ENCODE measurements at places on chromosomes 13 and 19.

- peak; percentile 61 for DNase-seq
These were observed 154.9 kb downstream of the TM9SF2 start for GRCh38 chr13:99656092-99656745.

- no peak for DNase-seq
These were observed 314.2 kb downstream of the OLFM4 start for GRCh38 chr13:53342623-53343360.

- DNase-seq, result no peak
These were observed 128.3 kb downstream of the URI1 start for GRCh38 chr19:30070198-30070967.

GRCh38 chr13:59793107-59793506 lies 370.6 kb downstream of the DIAPH3 start:
- no peak for DNase-seq

GRCh38 chr19:13899912-13900584 lies 5.9 kb downstream of the BRME1 start:
- no peak for DNase-seq

GRCh38 chr13:47087841-47088240 lies 191.0 kb upstream of the HTR2A start:
- DNase-seq, result no peak

GRCh38 chr13:36418022-36418805 lies 14.1 kb upstream of the CCNA1 start:
- DNase-seq, result no peak

DNA sequence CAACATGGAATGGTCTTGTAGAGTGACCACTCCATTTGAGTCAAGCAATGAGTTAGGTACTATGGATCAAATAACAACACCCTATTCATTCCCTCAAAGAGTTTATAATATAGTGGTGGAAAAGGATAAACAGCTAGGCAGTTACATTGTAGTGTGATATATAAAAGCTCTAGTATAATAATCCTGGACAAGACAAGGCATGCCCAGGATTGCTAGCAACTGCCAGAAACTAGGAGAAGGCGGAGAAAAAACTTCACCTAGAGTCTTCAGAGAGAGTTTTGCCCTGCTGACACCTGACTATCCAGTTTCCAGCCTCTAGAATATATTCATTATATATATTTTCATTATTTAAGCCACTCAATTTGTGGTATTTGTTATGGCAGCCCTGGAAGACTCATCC lies 530.6 kb downstream of the KLF12 start:
- no peak for DNase-seq

DNA sequence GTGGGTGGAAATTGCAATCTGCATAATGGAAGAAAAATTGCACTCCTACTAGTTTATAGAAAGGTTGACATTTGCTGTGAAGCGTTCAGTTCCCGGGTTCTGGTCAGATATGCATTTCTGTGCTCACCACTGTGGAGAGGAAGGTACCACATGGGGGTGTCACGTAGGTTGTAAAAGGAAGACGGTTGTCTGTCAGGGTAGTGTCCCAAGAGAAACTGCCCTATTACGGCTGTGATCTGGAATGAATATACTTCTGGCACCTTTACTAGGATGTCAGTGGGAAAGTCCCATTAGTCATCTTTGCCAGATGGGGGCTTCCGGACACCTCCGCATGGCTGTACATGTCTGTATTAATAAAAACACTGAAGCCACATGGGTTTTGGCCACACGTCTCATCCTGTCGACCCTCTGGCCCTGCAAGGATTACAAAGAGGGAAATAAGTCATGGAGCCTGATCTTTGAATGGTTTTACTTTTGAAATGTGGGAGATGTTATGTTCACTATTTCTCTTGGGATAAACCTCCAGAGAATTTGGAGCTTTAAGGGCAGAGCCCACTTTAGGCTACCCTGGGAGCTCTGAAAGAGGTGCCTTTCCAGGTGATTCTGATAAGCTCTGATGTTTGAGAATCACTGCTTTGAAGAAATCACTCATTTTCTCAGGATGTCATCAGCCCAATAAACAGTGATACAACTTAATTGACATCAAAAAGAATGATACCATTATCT lies 133.9 kb downstream of the AKAP11 start:
- no peak for DNase-seq

DNA sequence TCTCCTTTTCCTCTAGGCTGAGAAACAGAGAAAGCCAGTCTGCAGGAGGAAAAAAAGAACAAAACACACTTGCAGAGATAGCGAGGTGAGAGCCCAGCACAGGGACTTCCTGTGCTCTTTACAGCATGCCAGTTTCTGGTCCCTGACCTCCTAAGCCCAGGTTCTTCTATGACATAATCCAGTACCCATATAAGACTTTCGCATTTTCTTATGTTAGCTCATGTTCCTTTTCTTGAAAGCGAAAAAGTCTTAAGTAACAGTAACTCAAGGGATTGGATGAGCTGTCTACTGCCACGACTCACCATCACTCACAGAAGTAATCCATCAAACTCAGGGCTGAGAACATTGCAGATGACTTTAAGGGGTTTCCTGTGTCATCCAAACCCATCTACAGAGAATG lies 17.4 kb downstream of the CCDC70 start:
- DNase-seq, result no peak

DNA sequence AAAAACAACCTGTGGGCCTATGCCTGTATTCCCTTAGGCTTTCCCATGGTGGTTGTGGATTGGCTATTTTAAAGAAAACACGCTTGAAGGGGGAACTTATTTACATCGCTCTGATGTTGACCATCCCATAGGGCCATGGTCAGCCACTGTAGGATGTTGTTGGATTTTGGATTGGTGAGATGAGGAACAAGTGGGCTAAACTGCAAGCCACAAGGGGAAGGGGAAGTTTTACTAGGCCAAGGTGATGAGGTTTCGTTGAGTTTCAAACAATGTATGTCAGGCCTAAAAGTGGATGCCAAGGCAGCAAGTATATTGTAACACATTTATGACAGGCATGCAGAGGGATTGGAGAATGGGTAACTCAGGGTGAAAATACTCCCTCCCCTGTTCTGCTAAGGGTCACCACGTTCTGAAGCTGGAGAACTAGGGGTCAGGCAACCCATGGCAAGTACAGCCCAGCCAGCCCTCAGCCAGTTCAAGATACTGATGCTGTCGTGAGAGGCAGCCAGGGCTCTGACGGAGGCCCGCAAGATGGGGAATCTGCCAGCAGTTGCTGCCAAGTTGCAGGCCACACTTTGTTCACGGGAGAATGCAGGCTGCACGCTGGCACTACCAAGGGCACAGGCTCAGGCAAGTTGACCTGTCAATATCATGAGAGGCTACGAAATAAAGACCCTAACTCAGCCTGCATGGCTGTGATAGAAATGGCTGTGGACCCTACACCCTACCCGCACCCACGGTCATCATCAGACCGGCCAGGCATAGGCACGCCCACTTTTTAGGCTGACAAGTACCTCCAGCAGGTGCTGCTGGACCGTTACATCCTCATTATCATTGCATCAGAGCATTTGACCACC lies 11.1 kb downstream of the IRGC start:
- no peak for DNase-seq

DNA sequence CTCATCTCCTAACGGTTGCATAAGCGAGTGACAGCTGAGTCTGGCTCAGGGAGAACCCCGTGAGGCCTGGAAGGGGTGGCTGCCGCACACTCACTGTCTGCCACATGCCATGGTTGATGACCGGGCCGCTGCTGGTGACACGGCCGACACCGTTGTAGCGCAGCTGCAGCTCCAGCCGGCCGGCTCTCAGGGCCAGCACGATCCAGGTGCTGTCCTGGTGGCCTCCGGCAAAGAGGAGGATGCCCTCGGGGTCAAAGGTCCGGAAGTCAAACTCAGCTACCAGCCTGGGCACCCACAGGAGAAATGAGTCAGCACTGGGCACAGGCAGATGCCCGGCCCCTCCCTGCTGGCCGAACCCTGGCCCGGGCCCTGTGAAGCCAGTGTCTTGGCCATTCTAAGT lies 31.7 kb downstream of the GAS6 start:
- no peak for DNase-seq

DNA sequence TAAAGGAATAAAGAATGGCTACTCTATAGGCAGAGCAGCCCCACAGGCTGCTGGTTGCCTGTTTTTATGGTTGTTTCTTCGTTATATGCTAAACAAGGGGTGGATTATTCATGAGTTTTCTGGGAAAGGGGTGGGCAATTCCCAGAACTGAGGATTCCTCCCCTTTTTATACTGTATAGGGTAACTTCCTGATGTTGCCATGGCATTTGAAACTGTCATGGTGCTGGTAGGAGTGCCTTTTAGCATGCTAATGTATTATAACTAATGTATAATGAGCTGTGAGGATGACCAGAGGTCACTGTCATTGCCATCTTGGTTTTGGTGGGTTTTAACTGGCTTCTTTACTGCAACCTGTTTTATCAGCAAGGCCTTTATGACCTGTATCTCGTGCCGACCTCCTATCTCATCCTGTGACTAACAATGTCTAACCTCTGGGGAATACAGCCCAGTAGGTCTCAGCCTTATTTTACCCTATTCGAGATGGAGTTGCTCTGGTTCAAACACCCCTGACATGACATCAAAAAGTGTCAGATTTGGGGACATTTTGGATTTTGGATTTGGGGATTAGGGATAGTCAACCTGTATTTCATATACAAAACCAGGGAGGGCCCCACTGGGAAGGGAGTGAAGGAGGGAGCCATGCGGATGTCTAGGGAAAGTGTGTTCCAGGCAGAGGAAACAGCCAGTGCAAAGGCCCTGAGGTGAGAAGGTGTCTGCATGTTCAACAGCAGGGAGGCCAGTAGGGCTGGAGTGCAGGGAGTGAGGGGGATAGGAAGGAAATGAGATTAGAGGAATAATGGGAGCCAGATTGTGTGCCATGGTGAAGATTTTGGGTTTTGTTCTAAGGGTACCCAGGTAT lies 10.9 kb downstream of the FXYD5 start:
- no peak for DNase-seq

GRCh38 chr19:16834747-16835146 lies 5.5 kb downstream of the SIN3B start:
- no peak for DNase-seq

GRCh38 chr13:113288880-113289279 lies 8.2 kb upstream of the LAMP1 start:
- DNase-seq, result no peak

DNA sequence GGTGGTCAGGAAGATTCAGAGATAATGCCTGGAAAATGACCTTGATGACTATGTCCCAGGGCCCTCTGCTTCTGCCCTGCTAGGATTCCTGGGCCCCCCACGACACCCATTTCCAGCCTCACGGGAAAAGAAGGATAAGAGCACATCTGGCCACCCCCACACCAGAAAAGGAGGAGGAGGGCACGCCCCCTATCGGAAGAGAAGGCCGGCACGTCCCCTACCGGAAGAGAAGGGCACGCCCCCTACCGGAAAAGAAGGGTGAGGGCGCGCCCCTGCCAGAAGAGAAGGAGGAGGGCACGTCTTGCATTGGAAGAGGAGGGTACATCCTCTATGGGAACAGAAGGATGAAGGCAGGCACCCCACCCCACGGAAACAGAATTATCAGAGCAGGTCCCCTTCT lies 84.3 kb downstream of the IER2 start:
- no peak for DNase-seq

DNA sequence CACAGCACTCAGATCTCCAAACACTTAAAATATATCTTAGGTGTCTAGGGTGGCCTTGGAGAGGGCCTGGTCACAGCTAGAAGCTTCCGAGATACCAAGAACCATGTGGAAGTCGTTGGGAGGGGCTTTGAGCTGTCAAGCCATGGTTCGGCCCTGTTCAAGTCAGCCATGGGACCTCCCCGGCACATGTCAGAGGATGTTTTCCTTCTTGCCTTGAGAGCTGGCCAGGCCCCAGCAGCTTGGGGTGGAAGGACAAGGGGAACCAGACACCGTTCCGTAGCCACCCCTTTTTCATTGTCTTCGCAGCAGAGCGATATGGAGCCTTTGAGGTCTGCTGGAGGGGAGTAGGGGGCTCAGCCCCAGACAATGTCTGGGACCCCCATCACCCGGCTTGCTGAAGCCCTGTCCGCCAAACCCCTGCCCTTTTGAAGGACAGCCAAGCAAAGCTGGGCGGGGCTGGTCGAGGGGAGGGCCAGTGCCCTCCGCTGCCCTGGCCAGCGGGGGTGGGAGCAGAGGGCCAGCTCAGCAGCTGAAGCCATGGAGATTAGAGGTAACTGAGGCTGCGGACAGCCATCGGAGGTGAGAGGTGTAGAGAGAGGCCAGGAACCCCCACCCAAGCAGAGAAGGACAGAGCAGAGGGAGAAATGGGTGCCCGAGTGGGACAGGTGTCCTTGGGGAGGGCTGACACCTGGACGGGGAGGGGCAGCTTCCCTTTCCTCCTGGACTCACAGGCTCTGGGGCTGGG lies 435 bp downstream of the KLK11 start:
- DNase-seq, result no peak

DNA sequence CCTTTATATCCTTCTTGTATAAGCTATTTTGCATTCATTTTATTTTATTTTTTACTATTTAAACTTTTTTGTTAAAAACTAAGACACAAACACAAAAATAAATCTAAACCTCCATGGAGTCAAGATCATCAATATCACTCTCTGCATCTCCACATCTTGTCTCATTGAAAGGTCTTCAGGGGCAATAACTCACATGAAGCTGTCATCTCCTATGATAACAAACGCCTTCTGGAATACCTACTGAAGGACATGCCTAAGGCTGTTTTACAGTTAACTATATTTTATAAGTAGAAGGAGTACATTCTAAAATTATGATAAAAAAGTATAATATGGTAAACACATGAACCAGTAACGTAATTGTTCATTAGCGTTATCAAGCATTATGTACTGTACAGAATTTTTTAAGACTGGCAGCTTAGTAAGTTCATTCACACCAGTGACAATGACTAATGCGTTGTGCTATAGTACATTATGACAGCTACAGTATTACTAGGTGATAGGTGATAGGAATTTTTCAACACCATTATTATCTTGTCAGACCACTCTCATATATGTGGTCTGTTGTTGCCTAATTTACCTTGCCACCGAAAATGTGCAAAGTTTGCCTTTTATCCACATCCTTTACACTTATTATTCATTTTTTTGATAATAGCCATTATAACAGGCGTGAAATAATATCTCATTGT lies 390.7 kb upstream of the SLITRK1 start:
- no peak for DNase-seq

DNA sequence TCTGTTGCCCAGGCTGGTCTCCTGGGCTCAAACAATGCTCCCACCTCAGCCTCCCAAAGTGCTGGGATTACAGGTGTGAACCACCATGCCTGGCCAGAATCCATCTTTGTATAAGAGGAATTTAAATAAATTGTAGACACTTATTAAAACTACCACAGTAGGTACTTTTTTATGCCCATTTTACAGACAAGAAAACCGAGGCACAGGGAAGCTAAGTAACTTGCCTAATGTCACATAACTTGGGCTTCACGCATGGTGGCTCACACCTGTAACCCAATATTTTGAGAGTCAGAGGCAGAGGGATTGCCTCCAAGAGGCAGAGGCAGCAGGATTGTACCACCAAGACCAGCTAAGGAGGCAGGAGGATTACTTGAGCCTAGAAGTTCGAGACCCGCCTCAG lies 22.7 kb upstream of the CALM3 start:
- DNase-seq, result no peak

DNA sequence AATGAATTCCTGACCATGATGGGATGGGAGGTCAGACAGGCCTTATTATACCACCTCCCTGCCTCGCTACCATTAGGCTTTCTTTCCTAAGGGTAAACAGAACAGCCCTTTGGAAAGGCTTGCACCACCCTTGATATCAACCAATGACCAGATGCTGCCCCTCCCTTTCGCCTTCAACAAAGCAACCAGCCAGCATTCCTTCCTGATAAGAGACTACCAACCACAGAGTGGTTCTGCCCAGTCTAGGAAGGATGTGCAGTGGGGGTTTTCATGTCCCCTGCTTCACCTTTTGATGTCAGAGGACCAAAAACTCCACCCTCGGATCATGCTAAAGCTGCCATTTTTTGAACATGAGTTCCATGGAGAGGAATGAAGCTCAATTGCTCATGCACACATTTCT lies 21.7 kb downstream of the TEX30 start:
- no peak for DNase-seq

- no peak for DNase-seq
These were observed 7.9 kb downstream of the PTBP1 start for GRCh38 chr19:805166-805551.

Data from stimulated activated CD4-positive, alpha-beta T cell treated with anti-CD3 and anti-CD28 coated beads, Interleukin-1b, Interleukin-23, amount 100 ng/mL, for 1 hour (primary cell).